ENCODE measurements at places on chromosomes 11 and 22.
A peak's percentile ranks its signal among the peaks of the same experiment; 100 is the strongest.

DNA sequence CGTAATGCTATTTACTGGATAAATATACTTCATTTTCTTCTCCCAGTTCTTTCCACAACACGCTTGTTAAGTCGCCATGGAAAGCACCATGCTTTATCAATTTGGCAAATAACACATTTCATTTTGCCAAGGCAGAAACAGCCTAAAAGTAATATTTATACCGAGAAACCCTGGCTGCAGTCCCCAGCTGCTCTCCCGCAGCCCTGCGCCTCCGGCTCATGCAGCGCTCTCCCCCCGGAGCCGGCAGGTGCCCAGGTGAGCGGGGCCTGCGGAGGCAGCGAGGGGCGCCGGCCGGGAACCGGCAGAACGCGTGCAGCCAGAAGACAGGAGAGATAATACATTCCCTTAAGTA is 681 bp upstream of the ARHGEF12 start:
- no peak for DNase-seq

DNA sequence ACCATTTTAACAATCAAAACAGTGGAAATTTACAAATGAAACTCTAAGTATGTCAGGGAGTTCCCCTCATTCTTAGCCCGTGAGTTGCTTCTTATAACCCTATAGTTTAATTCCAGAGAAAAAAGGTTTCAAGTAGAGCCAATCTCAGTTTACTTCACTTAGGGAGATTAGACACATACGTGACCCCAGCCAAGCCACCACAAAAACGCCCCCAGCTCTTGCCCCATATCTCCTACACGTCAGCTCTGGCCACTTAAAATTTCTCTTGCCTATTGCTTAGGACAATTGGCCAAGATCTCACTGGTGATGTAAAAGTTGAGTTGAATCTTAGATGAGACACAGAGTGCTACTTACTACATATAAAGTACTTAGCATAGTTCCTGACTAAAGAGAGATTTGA is 166.4 kb downstream of the ETS1 start:
- DNase-seq: no peak

- DNase-seq: no peak
These were observed 2.0 kb downstream of the PLXNB2 start for GRCh38 chr22:50305393-50305922.

DNA sequence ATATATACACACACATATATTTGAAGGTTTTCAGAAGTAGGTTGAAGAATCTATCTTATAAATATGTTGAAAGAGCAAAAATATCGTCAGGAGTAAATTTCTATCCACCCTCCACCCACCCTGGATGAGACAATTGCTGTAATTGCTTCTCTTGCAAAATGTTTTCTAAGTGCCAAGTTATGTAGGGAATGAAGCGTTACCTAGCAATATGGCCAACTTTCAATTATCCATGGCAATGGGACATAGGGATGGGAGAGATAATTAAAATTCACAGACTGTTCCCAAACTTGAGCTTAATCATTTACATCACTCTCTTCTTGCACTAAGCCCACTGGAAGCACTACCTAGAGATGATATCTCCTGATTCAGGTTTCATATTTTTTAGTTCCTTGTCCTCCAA is 806.2 kb upstream of the RAG2 start:
- DNase-seq: no peak

GRCh38 chr11:34976496-34977088 is 60.2 kb downstream of the PDHX start:
- DNase-seq: no peak

DNA sequence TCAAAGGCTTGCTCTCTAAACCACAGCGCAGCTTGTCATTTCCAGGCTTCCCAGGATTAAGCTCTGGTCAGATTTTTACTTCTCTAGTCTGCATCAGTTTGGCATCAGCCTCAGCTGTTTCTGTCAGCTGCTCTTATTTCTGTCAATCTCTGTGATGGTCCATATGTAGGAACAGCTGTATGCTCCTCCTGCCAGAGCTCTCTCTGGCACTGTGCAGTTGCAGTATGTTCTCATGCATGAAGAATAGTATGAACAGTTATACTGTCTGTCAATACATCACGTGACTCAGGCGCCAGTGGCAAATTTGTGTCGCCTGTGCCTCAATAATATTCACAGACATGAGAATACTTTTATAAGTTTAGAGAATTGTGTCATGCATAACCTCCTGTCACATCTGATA is 6.7 kb downstream of the OR6M1 start:
- no peak for DNase-seq

DNA sequence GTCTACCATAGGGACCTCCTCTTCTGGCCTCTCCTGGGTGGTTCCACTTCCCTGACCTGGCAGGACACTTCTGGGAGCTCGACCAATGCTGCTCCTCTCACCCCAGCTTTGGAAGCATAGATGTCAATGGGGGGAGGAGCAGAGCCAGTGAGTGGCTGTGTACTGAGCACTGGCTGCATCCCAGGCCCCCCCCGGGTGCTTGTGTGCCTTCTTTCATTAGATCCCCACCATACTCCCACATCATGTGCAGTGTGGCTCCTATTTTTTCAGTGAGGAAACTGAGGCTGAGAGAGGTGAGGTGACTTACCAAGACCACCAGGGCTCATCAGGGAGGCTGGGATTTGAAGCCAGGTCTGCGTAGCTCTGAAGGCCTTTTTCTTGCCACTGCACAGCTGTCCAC is 44.3 kb downstream of the LRRC32 start:
- DNase-seq: no peak

GRCh38 chr11:101445761-101446160 is 138.0 kb downstream of the TRPC6 start:
- DNase-seq: no peak

- peak; percentile 78 for DNase-seq
These were observed 2.2 kb downstream of the TNKS1BP1 start for GRCh38 chr11:57322256-57323166.

DNA sequence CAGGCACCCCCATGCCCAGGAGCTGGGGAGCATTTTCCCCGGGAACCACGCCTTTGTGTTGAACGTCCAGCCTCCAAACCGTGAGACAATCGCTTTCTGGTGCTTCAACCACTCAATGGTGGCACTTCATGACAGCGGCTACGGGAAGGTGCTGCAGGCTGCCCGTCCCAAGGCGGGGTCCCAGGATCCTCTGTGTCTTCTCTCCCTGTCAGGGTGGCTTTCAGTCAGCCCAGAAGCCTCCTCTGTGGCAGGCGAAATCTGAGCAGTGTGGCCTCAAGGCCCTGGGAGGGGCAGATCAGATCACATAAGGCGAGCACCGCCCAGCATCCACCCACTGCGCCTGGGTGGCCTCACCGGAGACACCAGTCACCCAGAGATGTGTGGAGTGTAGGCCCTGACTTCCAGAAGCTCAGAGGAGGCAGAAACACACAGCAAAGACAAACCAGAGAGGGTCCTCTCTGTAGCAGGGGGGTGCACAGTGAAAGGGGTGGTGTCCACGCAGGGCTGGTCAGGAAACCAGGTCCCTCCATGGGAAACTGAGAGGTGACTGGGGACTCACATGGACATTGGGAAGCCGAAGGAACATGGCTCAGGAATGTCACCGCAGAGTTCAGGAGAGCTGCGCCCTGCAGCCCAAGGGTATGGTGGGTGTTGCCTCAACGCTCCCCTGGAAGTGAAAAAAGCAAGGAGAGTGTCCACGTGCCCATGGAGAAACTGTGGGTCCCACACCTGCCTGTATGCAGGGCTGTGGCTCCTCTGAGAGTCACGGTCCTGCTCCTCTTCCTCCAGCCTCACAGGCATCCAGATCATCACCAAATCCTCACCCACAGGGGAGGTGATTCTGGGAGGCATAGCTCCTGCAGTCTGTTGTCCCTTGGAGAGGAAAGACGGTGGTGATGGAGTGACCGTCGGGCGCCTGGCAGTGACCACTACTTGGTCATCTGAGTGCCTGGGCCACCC is 1420.7 kb downstream of the TBC1D22A start:
- no peak for DNase-seq

All from caudate nucleus (tissue), 63 donors.